ENCODE measurements at places on chromosomes 12 and 14.

DNA sequence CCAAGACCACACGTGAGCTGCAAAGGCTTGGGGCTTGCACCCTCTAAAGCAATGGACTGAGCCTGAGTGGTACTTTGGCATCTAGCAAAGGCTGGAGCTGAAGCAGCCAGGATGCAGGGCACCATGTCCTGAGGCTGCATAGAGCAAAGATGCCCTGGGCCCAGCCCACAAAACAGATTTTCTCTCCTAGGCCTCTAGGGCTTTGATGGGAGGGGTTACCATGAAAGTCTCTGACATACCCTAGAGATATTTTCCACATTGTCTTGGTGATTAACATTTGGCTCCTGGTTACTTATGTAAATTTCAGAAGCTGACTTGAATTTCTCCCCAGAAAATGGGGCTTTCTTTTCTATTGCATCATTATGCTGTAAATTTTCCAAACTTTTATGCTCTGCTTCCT lies 438.3 kb downstream of the SLC16A7 start:
- no peak for DNase-seq

GRCh38 chr14:23209651-23210423 lies 26.4 kb upstream of the SLC7A8 start:
- DNase-seq: no peak

DNA sequence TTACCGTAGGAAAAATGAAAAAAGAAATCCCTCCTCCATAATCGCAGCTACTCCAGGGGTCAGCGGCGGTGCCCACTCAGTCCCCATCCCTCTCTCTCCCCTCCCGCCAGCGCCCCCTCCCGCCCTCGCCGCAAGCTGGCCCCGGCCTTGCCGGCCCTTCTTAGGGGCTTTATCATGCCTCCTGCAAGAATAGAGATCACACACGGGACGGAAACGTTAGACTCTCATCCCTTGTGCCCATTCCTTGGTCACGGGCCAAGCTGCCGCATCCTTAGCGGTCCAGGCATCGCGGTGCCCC lies 692 bp upstream of the COX14 start:
- no peak for DNase-seq

- no peak for DNase-seq
Measured at GRCh38 chr12:5665615-5666014, 233.7 kb downstream of the NTF3 start.

- no peak for DNase-seq
Measured at GRCh38 chr12:42129595-42130204, 15.0 kb downstream of the GXYLT1 start.

DNA sequence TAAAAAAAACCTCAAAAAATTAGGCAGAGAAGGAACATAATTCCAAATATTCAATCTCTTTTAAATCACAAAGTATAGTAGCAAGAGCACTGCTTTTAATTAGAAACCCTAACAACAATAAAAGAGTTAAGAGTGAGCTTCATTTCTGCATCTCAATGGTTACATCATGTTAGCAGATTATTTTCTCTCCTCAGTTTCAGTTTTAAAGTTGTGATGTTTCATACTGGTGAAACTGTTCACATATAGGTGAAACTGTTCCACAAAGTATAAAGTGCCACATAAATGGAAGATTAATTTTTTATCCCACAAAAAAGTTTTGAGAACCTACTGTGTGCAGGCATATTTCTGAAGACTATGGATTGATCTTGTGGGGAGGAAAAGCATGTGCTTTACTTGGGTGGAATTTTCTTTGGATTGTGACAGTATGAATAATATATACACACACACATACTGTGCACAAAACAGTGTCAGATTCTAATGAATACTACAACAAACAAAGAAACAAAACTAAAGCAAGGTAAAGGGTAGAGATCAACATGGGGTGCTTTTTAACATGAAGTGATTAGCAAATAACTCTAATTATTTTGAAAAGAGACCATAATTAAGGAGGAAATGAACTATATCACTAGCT lies 17.1 kb downstream of the LUM start:
- DNase-seq: no peak

- no peak for DNase-seq
Measured at GRCh38 chr14:89129570-89129969, 287.5 kb downstream of the FOXN3 start.

DNA sequence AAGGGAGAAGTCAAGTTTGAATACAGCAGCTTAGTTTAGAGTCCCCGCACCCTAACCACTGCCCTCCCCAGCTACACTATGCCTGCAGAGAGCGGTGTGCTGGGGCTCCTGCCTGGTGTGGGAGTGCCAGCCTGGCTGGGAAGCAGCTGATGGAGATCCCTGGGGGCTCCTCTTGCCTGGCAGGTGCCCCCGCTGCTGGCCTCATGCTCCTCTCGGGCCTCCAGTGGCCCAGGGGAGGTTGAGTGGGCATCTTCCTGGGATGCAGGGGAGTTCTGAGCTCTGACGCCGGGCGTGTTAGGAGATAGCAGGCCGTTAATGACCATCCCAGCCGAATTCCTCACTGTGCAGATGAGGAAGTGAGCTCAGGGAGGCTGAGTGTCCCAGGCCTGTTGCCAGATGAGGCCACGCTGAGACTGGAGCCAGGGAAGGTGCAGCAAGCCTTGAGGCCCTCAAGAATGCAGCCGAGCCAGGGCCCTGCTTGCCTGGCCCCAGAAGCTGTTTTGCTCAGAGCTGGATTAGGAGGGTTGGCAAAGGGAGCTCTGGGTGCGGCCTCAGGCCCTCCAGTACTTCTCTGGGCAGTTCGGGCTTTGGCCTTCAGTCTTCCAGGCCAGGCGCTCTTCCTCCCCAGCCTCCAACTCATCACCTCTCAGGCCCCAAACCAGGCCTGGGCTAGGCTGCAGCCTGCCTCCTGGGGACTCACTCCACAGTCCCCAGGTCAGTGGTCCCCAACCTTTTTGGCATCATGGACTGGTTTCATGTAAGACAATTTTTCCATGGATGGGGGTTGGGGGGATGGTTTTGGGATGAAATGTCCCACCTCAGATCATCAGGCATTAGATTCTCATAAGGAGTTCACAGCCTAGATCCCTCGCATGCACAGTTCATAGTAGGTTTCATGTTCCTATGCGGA lies 6.6 kb upstream of the CYP46A1 start:
- no peak for DNase-seq

GRCh38 chr12:26119391-26119989 lies 5.3 kb downstream of the BHLHE41 start:
- no peak for DNase-seq

DNA sequence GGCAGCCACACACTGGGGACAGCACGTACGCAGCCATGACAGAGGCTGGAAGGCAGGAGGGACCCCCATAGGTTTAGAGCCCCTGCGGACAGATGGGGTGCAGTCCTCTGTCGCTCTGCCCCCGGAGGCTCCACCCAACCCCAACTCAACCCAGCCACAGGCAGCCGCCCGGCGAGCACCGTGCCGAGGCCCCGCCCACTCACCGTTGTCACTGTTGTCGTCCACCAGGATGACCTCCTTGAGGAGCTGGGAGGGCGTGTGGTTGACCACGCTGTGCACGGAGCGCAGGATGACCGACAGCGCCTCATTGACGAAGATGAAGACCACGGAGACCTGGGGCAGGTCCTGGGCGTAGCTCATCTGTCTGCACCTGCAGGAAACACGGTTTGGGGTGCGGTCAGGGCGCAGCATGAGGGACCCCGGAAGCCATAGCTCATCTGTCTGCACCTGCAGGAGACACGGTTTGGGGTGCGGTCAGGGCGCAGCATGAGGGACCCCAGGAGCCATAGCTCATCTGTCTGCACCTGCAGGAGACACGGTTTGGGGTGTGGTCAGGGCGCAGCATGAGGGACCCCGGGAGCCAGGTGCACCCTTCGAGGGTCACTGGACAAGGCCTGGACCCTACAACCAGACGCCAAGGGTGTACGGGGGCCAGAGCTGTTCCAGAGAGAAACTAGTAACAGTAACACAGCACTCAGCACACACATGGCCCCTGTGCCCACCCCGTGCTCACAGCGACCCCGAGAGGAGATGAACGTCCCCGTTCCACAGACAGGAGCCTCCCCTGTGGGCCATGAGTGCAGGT lies 66.9 kb downstream of the GALNT9 start:
- DNase-seq: no peak

DNA sequence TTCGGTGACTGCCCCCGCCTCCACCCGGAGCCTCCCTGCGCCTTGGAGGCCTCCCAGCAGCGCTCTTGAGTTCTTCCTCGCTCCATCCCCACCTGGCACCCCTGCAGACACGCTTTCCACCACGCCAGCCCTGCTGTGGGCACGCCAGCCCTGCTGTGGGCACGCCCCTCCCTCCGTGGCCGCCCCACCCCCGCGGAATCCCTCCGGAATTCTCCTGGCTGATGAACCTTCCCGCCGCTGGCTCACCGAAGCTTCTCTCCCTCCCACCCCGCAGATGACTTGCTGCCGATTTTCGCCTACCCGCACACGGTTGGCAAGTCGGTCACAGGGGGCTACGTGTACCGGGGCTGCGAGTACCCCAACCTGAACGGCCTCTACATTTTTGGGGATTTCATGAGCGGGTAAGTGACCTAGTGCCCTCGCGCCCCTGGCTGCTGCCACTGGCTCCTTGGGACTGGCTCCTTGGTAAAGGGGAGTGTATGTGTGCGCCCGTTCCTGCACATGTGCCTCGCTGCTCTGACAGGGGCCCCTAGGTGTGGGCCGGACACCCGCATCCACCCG lies 15.2 kb downstream of the HHIPL1 start:
- DNase-seq: no peak

DNA sequence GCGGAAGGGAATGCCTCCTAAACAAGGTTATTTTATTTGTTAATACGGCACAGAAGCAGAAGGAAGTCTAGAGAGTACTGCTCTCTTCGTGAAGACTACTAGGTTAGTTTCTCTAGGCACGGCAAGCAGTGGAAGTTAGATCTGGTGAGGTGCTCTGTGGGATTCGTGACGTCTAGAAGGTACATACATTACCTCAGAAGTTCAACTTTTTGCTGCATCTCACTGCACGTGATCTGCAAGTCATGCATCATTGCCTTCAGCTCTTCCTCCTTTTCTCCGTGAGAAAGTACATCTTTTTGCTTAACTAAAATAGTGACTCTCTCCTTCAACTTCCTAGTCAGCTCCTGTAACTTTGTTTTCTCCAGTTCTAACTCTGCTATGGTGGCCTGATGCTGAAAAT lies 74.7 kb downstream of the NIN start:
- no peak for DNase-seq

DNA sequence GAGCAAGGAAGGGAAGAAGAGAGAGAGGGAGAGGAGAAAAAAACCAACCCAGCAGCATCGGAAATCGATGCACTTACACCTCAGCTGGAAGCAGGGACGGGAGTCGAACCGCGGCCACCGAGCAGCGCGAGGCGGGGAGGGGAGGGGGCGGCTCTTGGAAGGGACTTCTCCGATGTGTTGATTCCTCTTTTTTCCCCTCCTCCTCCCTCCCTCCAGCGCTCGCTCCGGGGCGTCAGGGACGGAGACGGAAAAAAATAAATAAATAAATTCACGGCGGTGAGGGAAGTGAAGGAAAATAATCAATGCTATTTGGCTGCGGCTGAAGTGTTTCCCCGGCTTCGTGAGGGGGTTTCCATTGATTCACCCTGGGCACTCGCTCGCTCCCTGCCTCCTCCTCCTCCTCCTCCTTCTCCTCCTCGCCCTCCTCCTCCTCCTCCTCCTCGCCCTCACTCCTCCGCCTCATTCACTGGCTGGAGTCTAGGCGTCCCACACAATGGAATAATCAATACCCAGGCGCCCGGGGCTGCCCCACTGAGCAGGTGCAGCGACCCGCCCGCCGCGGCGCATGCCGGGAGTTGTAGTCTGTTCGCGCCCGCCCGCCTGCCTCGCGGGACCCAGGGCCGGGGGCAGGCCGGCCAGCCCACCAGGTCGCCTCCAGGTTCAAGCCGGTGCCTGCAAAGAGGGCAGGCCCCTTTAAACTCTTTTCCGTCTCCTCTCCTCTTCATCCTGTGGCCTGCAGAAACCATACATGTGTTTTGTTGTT lies at the start of gene ZFHX2:
TSS of gene ZFHX2 (minus strand) at position 500 of the 763 bp plus-strand sequence. CDS start 16,440 bp downstream, outside the sequence.
- DNase-seq: peak; percentile 52

DNA sequence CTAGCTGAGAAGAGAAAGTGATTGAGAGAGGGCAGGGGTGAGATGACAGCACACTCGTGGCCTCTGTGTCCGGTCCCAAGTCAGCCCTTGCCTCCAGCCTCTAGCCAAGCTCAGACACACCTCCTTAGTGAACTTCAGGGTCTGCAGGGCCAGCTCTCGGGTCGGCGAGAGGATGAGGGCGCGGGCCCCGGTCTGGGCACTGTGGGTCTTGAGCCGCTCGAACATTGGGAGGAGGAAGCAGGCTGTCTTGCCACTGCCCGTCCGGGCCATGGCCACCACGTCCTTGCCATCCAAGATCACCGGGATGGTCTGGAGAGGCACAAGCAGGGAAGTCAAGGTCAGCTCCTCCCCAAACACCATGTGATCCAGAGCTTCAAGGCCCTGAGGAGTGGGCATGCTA lies 6.3 kb downstream of the DDX54 start:
- no peak for DNase-seq

GRCh38 chr12:89693639-89694202 lies 14.9 kb downstream of the ATP2B1 start:
- DNase-seq: no peak

- DNase-seq: no peak
Measured at GRCh38 chr12:87385322-87385721, 643.9 kb downstream of the C12orf50 start.

DNA sequence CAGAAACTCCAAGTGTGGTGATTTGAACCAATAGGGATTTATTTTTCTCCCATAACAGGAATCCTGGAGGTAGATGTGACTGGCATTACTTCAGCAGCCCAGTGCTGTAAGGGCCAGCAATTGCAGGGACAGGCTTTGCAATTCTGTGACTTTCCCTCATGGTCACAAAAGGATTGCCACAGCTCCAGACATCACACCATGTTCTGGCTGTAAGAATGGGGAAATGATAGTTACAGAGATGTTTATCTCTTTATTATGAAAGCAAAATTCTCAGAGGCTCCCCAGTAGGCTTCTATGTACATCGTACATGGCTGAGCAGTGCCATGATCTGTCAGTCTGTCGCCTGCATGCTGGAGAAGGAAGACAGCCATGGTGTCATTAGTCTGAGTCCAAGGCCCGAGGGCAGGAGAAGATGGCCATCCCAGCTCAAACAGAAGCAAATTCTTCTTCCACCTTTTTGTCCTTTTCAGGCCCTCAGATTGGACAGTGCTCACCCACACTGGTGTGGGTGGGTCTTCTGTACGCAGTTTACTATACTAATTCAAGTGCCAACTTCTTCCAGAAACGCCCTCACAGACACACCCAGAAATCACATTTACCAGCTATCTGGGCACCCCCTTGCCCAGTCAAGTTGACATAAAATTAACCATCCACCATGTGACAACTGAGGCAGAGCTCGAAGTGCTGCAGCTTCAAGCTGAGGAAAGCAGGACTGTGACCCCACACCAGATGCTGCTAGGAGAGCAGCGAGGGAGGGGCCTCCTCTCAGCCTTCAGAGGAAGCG lies 17.2 kb downstream of the ZBTB42 start:
- no peak for DNase-seq

- no peak for DNase-seq
Measured at GRCh38 chr14:74491956-74492775, 939 bp downstream of the NPC2 start.

GRCh38 chr14:26873362-26873960 lies 275.6 kb upstream of the NOVA1 start:
- no peak for DNase-seq

- no peak for DNase-seq
Measured at GRCh38 chr14:21121122-21121521, 20.3 kb downstream of the TMEM253 start.

GRCh38 chr14:103496776-103497175 lies 25.9 kb downstream of the CKB start:
- DNase-seq: no peak

Measured in stimulated activated CD8-positive, alpha-beta memory T cell treated with anti-CD3 and anti-CD28 coated beads, Interleukin-7, amount 100 ng/mL, for 1 hour (primary cell).